Stimulated activated CD8-positive, alpha-beta memory T cell treated with anti-CD3 and anti-CD28 coated beads, Interleukin-15, amount 100 ng/mL, for 48 hours (primary cell): ENCODE measurements at places on chromosomes 7 and 10.

DNA sequence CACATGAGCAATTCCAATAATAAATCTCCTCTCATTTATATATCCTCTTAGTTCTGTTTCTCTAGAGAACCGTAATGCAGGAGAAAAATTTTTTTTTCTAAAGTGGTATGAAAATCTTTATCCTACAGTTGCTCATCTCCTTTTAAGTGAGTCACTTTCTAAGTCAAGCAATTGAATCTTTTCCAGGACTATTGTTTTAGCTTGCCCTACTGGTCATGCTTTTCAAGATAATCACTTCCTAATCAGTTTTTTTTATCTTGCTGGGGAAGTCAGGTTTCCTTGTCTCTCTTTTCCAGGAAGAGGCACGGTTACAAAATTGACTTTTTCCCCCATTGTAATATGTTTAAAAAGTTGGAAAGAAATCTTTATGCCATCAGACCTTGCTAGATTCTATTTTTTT lies 44.0 kb downstream of the INPP5F start:
- no peak for DNase-seq

- no peak for DNase-seq
Measured at GRCh38 chr7:44898039-44898438, 12.7 kb upstream of the PURB start.

DNA sequence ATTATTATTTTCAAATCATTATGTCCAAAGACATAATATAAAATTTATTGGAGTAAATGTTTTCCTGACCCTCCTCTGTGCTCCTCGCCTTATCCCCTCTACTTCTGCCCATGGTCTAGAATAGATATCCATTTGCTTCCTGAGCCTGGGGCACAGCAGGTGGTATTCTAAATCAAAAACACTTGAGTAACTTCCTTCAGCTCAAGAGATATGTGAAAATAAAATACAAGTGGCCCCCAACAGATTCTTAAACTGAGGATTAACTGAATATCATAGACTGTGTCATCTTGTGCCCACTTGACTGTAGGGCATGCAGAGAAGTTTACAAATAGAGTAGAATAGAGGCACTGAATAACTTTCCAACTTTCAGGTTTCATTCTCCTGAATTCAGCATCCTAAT lies 59.1 kb downstream of the HGF start:
- DNase-seq: no peak

DNA sequence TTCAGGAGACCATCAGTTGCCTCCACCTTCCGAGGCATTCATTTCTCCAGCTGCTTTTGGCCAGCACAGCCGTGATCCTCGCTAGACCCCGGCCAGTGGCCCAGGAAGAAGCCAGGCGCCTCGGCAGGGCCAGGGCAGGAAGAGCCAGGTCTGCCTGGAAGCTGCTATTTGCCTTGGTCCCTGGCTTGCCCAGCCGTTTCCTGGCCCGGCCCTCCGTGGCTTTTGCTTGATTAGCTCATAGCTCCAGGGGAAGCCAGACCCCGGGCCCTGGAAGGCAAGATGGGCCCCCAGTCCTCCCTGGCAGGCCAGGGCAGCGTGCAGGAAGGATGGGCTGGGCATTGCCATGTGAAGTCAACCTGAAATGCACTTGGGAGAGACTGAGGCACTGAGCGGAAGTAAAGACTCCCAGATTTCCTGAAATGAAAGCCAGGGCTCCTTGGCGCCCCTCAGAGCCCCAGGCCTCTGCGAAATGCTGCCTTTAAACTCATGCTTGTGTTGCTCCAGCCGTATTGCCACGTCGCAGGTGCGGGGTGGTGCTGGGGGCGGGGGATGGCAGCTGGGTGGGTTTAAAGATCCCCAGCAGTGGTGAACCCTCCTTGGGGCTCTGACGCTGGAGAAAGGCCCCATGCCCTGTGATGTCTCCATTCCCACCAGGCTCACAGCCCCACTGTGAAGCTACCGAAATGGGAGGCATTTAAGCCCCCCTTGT lies 160.6 kb downstream of the GRK5 start:
- DNase-seq: no peak

DNA sequence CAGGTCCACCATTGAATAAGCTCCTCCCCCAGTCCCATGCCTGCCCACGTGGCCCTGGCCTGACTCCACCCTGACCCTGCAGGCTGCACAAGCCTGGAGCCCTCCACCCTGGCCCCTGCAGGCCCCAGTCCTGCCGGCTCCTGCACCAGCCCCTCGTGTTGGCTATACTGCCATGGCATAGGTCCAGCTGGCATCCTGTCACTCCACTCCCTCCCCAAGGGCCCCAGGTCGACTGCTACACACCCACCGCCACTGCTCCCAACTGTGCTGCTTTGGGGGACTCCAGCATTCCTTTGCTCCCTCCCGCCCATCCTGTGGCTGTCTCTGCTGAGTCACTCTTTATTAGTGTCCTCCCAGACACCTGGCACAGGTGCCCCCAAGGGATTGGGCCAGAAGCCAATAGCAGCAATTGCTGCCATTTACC lies 32.4 kb upstream of the HSPA12A start:
- DNase-seq: no peak

DNA sequence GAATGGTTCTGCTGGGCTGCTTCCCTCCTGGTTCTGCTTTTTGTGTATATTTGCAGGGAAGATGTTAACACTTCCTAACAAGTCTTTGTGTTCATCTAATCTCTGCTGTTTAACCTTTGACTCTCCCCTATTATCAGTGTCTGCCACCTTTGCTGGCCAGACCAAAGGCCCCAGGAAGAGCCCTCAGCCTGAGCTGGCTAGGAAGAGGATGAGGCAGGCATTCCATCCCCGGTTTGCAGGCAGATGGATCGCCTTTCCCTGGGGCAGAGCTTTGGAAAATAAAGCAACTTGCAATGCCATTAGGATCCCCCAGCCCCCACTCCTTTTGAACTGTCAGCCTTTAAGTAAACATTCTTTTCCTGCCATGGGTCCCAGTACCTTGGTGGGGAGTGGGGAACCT lies 19.0 kb downstream of the DPCD start:
- no peak for DNase-seq

GRCh38 chr7:101985903-101986734 lies 168.7 kb downstream of the CUX1 start:
- DNase-seq: no peak

DNA sequence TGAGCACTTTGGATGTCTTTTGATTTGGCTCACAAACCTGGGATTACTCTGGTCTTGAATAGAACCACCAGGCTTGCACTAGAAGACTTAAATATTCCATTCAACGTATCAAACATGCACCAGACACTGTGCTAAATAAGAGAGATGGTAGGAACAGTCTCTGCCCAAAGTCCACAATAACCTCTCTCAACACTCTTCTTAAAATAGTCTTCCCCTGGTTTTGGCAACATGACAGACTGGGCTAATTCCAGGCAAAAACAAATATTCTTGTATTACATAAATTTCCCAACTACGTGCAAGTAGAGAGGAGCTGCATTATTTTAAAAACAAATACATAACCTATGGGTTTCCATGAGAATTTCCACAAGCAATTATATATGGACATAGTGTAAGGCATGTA lies 64.8 kb upstream of the PAPSS2 start:
- no peak for DNase-seq
